Stimulated activated naive CD8-positive, alpha-beta T cell treated with anti-CD3 and anti-CD28 coated beads, Interleukin-15, amount 100 ng/mL, for 72 hours (primary cell): ENCODE measurements at places on chromosomes 2 and 18.
A peak's percentile ranks its signal among the peaks of the same experiment; 100 is the strongest.

GRCh38 chr2:37421686-37422085, 77.3 kb downstream of the QPCT start:
- DNase-seq = no peak

DNA sequence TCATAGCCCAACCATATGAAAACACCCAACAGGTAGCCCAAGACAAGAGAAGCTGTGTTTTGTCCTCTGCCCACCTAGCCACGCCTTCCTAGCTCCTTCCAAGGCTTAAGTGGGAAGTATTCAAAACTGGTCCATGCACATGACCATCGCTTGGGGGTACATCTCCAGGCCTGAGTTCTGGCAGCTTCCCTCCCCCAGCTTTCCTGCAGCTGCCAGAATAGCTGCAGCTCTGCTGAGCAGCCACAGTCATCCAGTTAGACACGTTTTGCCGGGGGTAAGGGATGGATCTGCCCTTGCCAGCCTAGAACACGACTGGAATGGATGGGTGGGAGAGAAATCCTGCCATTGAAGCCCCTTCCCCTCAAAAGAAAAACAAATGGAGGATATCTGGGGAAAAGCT, 166.8 kb downstream of the NRP2 start:
- no peak for DNase-seq

- DNase-seq = no peak
Observed at GRCh38 chr2:152031747-152032306, 67.0 kb downstream of the CACNB4 start.

DNA sequence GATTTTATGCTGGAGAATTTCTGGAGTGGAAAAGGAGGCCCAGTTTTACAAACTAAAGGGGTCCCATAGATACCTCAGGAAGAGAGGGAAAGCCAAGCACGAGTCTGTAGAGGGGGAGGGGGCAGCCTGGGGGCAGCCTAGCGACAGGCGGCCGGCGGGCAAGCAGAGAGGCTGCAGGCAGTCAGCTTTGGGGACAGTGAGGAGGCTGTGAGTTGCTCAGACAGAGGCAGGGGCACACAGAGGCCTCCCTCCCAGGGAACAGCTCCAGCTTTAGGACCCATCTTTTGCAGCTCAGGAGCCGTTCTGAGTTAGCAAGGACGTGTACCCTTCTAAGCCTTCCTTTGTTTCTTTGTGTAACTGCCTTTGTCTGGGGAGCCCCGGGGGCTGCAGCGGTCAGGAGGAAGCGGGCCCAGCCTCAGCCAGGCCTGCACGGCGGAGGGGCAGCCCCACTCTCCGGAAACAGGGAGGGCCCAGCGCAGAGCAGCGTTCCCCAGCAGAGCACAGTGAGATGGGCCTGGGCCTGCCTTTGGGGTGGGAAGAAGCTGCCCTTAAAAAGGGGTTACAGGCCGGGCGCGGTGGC, 41.1 kb upstream of the RALBP1 start:
- DNase-seq = peak; percentile 18

DNA sequence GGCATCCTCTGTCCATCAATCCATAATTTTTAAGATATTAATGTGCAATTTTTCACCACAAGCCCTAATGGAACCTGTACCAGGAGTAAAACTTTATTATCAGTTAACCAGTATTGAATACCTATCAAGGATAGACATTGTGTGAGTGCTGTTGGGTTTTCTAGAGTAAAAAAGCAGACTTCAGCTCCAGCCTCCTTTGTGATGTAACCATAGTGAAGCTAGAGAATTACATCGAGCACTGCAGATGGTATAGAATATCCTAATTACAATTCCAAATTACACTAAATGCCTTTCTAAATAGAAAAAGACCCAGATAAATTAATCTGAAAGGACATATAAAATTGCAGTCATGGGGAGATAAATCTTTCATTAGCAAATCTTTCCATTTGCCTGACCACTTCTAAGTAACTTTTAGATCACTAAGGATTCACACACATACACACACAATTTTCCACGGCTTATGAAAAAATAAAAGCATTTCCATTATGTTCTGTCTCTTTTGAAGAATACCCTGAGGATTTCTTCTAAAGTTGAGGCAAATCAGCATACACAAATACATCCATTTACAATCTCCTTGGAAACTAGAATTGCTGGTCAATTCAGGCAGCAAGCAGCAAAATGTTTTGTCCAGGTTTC, 117.1 kb upstream of the TANK start:
- DNase-seq = no peak

GRCh38 chr2:26605195-26605998, 35.8 kb downstream of the CIB4 start:
- peak; percentile 29 for DNase-seq

DNA sequence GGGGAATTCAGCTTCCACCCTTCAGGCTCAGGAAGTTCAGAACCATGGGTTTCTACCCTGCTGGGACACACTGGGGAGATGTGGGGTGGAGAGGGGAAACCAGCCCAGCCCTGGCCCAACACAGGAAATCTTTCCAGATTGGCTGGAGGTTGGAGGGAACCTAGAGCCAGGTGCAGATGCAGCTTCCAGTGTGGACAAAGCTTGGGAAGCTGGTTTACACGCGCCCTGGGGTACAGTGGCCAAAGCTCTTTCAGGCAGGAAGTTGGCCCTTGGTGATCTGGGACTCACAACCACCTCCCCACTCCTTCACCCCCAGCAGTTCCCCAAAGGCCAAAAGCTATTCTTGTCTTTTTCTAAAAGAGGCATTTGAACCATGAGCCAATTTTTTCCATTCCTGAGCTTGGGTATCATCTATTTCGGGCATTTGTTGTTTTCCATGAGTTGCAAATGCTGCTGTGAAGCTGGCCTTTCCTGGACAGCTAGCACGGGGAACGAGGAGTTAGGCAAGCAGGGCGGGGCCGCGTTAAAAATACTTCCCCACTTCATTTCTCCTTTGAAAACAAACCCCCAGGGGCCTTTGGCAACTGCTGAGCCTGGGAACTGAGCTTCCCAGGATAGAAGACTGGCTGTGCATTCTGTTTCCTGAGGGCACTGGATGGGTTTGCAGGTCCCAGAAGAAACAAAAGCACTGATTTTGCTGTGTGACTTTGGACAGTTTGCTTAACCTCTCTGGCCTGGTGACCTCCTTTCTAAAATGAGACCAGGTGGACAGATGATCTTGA, 3.1 kb upstream of the ARID5A start:
- DNase-seq = no peak

- DNase-seq = no peak
Observed at GRCh38 chr2:237205561-237205971, 119.9 kb downstream of the COPS8 start.

DNA sequence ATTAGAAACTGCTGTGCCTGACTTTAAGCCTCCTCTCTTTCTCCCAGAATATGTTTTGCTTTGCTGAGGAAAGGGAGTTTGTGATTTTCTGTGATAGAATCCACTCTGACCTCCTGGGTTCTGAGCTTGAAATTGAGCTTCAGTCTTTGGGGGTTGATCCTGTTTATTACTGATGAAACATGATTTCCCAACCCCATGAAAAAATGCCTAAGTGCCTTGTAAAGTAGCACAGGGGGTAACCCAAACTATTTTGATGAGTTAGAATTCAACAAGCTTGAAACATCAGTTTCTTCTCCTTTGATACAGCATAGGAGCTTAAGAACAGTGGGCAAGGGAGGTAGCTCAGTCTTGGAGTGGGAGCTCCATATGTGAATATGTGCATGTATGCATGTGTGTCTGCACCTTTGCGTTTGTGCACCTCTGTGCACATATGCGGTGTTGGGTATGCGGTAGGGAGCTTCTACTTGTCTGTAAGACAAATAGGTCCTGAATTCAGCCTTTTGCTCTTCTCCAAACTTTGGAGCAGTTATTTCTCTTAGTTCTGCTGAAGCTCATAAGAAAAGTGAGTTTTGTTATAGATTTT, 364.6 kb downstream of the OSR1 start:
- DNase-seq = no peak

GRCh38 chr2:18820966-18821365, 231.6 kb upstream of the NT5C1B start:
- DNase-seq = no peak

DNA sequence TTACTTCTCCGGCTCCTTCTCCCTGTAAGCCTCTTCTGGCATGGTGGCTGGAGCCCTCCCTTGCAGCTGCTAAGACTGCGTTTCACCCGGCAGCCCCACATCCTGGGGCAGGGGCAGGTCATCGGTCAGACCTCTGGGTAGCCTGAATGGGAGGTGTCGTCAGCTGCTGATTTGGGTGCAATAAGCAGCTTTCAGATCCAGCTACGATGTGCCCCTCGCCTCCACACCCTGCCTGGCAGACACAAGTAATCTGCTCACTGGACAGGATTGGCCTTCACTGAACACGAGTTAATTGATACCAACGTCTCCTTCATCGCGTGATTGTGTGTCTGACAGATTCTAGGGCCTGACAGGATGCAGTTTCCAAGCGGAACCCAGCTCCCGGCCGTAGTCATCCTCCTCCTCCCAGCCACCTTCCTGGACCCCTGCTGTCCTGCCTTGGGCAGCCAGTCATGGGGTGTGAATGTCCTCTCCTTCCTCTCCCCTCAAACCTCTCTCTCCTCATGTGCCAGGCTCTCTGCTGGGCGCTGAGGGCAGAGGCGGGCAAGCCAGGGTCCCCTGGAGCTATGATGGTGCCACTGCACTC, 18.9 kb upstream of the PDIA6 start:
- DNase-seq = no peak

GRCh38 chr2:206341396-206341795, 66.9 kb downstream of the ZDBF2 start:
- no peak for DNase-seq

GRCh38 chr18:7617738-7618422, 50.8 kb downstream of the PTPRM start:
- DNase-seq = no peak

DNA sequence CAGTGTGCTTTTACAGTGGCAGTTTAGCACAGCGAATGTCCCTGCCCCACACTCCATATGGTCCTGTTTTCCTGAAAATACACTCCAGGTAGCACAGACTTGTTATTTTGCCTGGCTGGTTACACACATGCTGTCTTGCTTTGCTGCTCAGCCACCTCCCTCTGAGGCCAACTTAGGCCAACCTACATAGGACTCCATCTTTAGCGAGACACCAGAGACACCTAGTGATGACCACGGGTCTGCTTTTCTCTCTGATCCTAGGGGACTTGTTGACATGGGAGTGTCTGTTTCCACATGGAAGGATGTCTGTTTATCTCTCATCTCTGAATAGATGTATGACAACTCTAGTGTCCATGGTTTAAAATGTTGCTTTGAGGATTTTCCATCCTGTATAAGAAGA, 43.3 kb downstream of the PLEKHB2 start:
- DNase-seq = no peak

DNA sequence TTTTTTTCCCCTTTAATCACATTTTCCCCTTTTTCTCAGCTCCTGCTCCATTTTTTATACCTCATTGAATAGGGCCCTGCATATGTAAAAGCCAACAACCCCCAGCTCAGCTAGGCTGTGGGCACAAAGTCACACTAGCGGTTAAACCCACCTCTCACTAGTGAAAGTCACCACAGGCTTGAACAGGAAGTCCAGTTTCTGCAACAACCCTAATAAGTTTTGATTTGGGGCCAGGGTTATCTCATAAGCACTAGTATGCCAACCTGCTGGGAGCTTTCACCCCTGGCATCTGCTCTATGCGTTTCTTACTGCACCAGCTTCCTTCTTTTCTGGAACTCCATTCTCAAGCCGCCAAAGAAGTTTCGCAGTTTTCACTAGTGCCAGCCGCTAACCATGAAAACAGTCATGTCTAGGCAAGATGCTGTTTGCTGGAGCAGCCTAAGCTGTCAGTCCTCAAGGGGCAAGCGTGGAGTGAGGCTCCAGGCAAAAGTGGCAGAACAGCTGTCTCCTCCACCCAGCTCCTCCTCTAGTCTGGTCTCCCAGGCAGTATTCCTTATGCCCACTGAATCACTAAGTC, 197.0 kb upstream of the MEIS1 start:
- DNase-seq = no peak

- DNase-seq = no peak
Observed at GRCh38 chr18:7084080-7085065, 33.2 kb downstream of the LAMA1 start.

DNA sequence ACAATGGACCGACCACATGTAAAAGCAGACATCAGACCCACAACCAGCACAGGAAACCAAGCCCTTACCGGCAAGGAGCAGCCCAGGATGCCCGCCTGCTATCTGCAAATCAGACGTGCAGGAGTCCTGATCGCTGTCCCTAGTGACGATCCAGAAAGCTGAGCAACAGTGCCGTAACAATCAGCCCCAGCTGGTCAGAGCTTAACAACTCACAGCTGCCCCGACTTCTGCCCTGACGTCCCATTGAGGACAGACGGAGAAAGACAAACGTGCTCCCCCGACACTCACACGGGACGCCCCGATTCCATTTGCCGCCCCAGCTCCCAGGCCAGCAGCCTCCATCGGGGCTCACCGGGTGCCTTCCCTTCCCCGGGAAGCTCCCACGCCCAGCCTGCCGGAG, 39.8 kb upstream of the PXDN start:
- DNase-seq = no peak

GRCh38 chr2:133476931-133477615, 91.2 kb downstream of the NCKAP5 start:
- DNase-seq = no peak
